ENCODE measurements at places on chromosomes 2 and 18. TPM values are rescaled to one million over a fixed set of nuclear protein-coding genes. Genes with fewer than 3 reads are reported as not detected.

DNA sequence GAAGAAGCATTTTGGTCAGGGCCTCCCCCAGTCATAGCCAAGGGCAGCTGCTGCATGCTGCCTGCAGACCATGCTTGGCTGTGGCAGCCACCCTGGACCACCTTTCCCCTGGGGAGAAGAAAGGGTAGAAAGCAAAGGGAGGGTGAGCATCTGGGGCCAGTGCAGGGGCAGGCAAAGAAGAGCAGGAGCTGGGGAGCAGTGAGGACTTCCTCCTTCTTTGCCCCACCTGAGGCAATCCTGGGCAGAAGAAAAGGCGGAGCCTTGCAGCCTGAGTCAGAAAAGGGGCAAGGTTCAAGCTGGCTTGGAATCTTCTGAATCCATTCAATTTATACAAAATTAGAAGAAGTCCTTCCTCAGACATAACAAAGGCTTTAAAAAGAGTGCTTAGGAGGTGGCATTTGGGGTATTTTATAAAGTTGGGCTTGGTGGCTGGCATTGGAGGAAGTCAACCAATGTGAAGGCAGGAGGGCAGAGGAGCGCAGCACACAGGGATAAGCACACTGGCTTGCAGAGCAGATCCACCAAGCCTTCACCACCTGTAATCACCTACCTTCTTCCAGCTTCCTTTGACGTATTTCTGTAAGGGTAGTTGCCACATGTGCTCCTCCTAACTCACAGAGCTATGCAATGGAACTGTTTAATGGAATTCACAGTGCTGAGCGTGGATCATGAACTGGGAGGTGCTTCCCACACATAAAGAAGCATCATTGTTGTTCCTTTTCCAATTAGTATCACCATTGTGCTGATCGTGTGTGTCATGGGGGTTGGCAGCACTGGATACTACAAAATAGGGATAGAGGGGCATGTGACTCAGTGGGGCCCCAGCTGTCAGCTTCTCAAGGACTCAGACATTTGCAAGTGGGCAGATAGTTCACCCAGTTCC is 154.4 kb upstream of the EPAS1 start:
- DNase-seq = no peak

- DNase-seq = no peak
These were observed 1834.7 kb upstream of the PIK3C3 start for GRCh38 chr18:40120356-40120755.

- no peak for DNase-seq
These were observed 15.2 kb downstream of the NPAS2 start for GRCh38 chr2:100835006-100835659.

- DNase-seq = no peak
These were observed 3.0 kb downstream of the MSH6 start for GRCh38 chr2:47785986-47786385.

- no peak for DNase-seq
These were observed 237.9 kb downstream of the BABAM2 start for GRCh38 chr2:28128281-28128950.

PTMA gene
- total RNA-seq = 1,348 TPM

MOB4 gene
- total RNA-seq = 17.7 TPM

RIOK3 gene
- total RNA-seq = 65.3 TPM

- DNase-seq = no peak
These were observed 10.8 kb upstream of the KCNG3 start for GRCh38 chr2:42504364-42505230.

SEMA4F gene
- total RNA-seq = 12.2 TPM

POTEI gene
- total RNA-seq = not detected

TGFA gene
- total RNA-seq = 3.7 TPM

TLK1 gene
- total RNA-seq = 120 TPM

DNA sequence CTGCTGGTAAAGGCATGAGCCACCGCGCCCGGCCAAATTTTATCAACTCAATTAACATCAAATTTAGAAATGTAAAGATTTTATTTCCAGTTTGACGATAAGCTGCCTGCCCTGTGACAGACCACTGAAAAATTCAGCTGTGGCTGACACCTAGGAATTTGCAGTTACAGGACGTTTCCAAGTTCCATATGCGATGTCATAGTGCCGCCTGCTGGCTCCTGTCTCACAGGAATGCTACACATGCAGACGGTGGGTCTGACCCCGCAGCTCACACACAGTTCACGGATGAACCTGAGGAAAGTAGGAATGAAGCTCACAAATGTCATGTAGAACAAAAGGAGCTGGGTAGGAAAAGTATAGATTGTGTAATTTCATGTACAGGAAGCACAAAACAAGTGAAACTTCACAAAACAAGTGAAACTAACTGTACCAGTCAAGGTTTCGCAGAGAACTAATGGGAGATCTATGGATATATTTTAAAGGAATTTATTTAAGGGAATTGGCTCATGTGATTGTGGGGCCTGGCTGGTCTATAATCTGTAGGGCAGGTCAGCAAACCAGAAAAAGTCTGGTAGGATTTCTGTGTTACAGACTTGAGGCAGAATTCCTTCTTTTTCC is 13.2 kb upstream of the SEH1L start:
- peak; percentile 77 for DNase-seq

GRCh38 chr2:239704737-239705136 is 303.9 kb upstream of the HDAC4 start:
- DNase-seq = no peak

- DNase-seq = peak; percentile 7
These were observed 711 bp downstream of the SFXN5 start for GRCh38 chr2:73070643-73071359.

- DNase-seq = no peak
These were observed 129.2 kb downstream of the MAP4K4 start for GRCh38 chr2:101826716-101827115.

DNA sequence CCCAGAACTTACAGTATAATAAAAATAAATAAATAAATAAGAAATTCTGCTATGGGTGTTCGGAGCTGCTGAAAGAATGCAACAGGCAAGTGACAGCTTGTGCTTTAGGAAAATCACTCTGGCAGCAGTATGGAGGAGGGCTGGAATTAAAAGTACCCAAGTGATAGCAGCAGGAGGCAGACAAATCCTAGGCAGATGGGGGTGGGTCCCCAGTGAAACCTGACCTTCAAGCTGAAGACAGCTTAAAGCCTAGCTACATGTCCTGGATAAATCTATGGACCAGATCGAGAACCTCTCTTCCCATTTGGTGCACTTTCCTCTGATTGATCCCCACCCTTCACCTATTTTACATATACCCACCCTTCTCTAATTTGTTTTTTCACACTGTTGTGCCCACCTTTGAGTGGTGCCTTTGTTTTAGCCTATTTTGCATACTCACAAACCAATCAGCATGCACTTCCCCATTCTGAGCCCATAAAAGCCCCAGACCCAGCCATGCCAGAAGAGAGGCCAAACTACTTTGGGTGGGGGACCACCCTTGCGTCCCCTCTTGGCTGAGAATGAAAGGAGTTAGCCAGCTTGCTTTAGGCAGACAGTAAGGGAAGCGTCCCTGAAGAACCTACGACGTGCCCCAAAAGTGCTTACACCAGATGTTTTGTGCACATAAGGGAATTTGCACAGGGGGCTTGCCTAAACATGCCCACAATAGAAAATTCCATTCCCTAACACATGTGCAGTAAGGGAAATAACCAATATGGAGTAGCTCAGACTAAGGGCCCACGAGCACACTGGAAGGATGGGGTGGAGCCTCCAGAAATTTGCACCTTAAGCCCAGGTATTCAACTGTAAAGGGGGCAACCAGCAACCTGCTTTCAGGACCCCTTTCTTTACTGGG is 3.0 kb downstream of the METTL8 start:
- no peak for DNase-seq

ASPRV1 gene
- total RNA-seq = 1.8 TPM

DNA sequence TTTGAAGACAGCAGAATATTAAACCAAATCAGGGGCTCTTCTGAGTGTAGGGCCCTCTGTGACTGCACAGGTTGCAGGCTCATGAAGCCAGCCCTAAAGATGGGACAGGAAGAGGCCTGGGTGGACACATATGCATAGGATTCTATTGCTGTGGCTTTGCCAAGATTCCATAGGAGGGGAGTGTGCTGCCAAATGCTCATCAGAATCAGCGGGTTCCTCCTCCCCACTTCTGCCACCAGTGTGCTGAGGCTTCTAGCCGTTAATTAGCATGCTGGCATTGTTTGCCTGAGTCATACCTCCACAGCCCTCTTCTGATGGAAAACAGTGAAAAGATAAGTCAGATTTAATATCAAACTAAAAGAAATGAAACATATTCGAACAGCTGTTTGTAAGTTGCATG is 103.9 kb upstream of the TMEFF2 start:
- DNase-seq = no peak

GRCh38 chr2:105301646-105302045 is 27.9 kb downstream of the TGFBRAP1 start:
- DNase-seq = no peak

- DNase-seq = no peak
These were observed 731.0 kb downstream of the CNTNAP5 start for GRCh38 chr2:124756048-124756447.

DOK6 gene
- 0.03 TPM for total RNA-seq

- no peak for DNase-seq
These were observed 90.9 kb upstream of the SMAD2 start for GRCh38 chr18:48021273-48021914.

FKBP7 gene
- total RNA-seq = 0.44 TPM

SP5 gene
- not detected for total RNA-seq

GRCh38 chr18:1011349-1011748 is 106.7 kb downstream of the ADCYAP1 start:
- DNase-seq = no peak

PAX8 gene
- total RNA-seq = 1.3 TPM

GULP1 gene
- not detected for total RNA-seq

EGR4 gene
- total RNA-seq = 0.35 TPM

GRCh38 chr2:3523551-3524041 is 4.3 kb upstream of the ADI1 start:
- DNase-seq = no peak

IL18RAP gene
- total RNA-seq = 2.5 TPM

L3MBTL4 gene
- 0.83 TPM for total RNA-seq

GRCh38 chr2:75224636-75225094 is 25.3 kb upstream of the TACR1 start:
- no peak for DNase-seq

GRCh38 chr2:41914936-41915335 is 132.9 kb upstream of the PKDCC start:
- DNase-seq = no peak

DNA sequence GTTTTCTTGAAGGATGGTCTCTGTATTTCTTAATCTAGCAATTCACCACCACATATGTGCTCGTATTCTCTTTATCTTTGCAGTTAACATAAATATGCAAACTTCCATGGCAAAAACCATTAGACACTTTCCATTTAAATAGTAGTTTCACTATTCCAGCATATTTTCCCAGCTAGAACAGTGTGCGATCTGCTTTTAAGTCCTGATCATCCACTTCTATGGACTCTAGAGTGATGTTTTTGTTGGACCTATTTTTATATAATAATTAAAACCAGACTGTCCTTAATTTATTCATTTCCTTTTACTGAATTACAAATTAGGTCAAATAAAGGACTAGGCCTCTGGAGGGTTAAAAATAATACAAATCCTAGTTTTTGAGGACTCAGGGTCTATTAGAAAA is 418.4 kb upstream of the TRIB2 start:
- DNase-seq = no peak

DNA sequence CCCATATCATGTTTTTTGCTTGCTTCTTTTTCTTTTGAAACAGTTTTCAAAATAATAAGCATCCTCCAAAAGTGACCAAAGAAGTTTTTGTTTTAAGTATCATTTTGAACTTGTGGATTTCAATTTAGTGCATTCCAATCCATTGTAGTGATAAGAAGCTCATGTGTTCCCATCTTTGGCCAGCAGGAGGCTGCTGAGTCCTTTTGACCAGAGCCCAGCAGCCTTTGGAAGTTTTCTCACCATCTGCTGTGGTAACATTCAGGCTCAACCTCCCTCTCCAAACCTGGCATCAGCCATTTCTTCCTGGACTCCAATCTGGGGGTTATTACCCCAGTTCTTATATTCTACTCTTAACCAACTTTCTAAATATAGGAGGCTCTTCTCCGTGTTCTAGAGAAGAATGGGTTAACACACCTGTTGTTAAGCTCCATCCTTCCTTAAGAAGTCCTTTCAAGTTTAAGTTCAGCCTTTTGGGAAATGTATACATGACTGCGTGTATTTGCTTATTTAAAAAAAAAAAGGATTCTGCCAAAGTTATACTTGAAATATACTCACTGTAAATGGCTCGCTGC is 39.0 kb upstream of the MAL start:
- no peak for DNase-seq

GRCh38 chr2:123566291-123566946 is 458.7 kb upstream of the CNTNAP5 start:
- DNase-seq = no peak

GRCh38 chr2:43402452-43402937 is 176.1 kb upstream of the ZFP36L2 start:
- no peak for DNase-seq

- no peak for DNase-seq
These were observed 320.1 kb downstream of the GBX2 start for GRCh38 chr2:235848055-235848454.

C2orf42 gene
- 26.7 TPM for total RNA-seq

GRCh38 chr18:22739061-22739642 is 194.0 kb upstream of the RBBP8 start:
- no peak for DNase-seq

LMAN2L gene
- 4.7 TPM for total RNA-seq

DNA sequence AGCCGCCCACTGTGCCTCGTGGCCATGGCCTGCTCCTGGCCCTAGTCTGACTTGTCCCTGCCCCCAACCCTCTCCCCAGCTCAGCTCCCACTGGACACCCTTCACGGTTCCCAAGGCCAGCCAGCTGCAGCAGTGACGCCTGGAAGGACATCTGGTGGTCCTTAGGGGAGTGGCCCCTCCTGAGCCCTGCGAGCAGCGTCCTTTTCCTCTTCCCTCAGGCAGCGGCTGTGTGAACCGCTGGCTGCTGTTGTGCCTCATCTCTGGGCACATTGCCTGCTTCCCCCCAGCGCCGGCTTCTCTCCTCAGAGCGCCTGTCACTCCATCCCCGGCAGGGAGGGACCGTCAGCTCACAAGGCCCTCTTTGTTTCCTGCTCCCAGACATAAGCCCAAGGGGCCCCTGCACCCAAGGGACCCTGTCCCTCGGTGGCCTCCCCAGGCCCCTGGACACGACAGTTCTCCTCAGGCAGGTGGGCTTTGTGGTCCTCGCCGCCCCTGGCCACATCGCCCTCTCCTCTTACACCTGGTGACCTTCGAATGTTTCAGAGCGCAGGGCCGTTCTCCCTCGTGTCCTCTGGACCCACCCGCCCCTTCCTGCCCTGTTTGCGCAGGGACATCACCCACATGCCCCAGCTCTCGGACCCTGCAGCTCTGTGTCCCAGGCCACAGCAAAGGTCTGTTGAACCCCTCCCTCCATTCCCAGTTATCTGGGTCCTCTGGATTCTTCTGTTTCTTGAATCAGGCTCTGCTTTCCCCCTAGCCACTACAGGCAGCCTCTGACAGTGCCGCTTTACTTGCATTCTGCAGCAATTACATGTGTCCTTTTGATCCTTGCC is 35.8 kb downstream of the ANO7 start:
- no peak for DNase-seq

SLC38A11 gene
- total RNA-seq = not detected

Measured in T-cell (primary cell).